ENCODE measurements at places on chromosomes 16 and 17. TPM values are rescaled to one million over a fixed set of nuclear protein-coding genes. Genes with fewer than 3 reads are reported as not detected.

The RAB26 gene
- total RNA-seq, result 1.5 TPM

The SCARF1 gene
- 0.23 TPM for total RNA-seq

The MT1B gene
- not detected for total RNA-seq

The GP1BA gene
- not detected for total RNA-seq

The PPP1R1B gene
- total RNA-seq, result 3.0 TPM

The VEZF1 gene
- total RNA-seq, result 20.8 TPM

The CPSF4L gene
- not detected for total RNA-seq

The CDT1 gene
- total RNA-seq, result 2.4 TPM

The FADS6 gene
- not detected for total RNA-seq

The KRT36 gene
- 0.12 TPM for total RNA-seq

The ADGRG3 gene
- not detected for total RNA-seq

The UBFD1 gene
- 35.1 TPM for total RNA-seq

The CX3CL1 gene
- total RNA-seq, result 0.83 TPM

The LGALS9 gene
- total RNA-seq, result 3.0 TPM

The IL17C gene
- not detected for total RNA-seq

The SRL gene
- total RNA-seq, result not detected

The WDR90 gene
- total RNA-seq, result 7.2 TPM

The SHPK gene
- total RNA-seq, result 10.4 TPM

The CLEC19A gene
- total RNA-seq, result not detected

The IGFALS gene
- total RNA-seq, result under 0.01 TPM

The SMIM36 gene
- total RNA-seq, result not detected

The YBX2 gene
- total RNA-seq, result not detected

The SLC38A8 gene
- not detected for total RNA-seq

The KCNJ18 gene
- not detected for total RNA-seq

The TMEM88 gene
- total RNA-seq, result 0.23 TPM

The OGFOD3 gene
- 29.6 TPM for total RNA-seq
